HFFc6 (cell line): ENCODE measurements at places on chromosomes 2 and 18. TPM values are rescaled to one million over a fixed set of nuclear protein-coding genes. Genes with fewer than 3 reads are reported as not detected.

- no peaks in the 10 kb centered on the region for H3K4me1 ChIP-seq
- peaks cover 30% of the 10 kb centered on the region for H3K27me3 ChIP-seq
- H3K4me3 ChIP-seq = no peak overlapping the region
- DNase-seq = no peak
- no peaks in the 10 kb centered on the region for H3K36me3 ChIP-seq
- H3K27ac ChIP-seq = no peak overlapping the region
These were observed 256.4 kb downstream of the SP3 start for GRCh38 chr2:173708806-173709205.

GRCh38 chr18:21997207-21998143 lies 171.9 kb upstream of the GATA6 start:
- DNase-seq = peak; percentile 10
- H3K27me3 ChIP-seq = peaks cover 27% of the 10 kb centered on the region
- H3K4me3 ChIP-seq = no peak overlapping the region; the same call in 1 of the 2 replicates
- H3K36me3 ChIP-seq = no peaks in the 10 kb centered on the region
- no peak overlapping the region for H3K27ac ChIP-seq

GRCh38 chr2:142131010-142131669 lies at the start of gene LRP1B:
Gene LRP1B, minus strand, starts transcription at chr2:142131016. Its CDS starts 287 bp downstream, at chr2:142130729.
- H3K4me3 ChIP-seq = peak within 1 kb of the TSS; percentile 92
- H3K27me3 ChIP-seq = peaks cover 8% of the 10 kb centered on the region
- no peaks in the 10 kb centered on the region for H3K36me3 ChIP-seq

- H3K36me3 ChIP-seq = peaks cover 9% of the 10 kb centered on the region
- H3K27me3 ChIP-seq = peaks cover 2% of the 10 kb centered on the region; the same call in 1 of the 2 replicates
- H3K4me3 ChIP-seq = no peak overlapping the region
- no peak for DNase-seq
These were observed 107.3 kb upstream of the CYP26B1 start for GRCh38 chr2:72254831-72255451.

Gene INO80B
- 21.3 to 27.7 TPM (median 23.6 TPM) in 3 replicates for total RNA-seq

Gene KCNIP3
- 0.60 to 3.0 TPM (median 2.0 TPM) in 3 replicates for total RNA-seq

DNA sequence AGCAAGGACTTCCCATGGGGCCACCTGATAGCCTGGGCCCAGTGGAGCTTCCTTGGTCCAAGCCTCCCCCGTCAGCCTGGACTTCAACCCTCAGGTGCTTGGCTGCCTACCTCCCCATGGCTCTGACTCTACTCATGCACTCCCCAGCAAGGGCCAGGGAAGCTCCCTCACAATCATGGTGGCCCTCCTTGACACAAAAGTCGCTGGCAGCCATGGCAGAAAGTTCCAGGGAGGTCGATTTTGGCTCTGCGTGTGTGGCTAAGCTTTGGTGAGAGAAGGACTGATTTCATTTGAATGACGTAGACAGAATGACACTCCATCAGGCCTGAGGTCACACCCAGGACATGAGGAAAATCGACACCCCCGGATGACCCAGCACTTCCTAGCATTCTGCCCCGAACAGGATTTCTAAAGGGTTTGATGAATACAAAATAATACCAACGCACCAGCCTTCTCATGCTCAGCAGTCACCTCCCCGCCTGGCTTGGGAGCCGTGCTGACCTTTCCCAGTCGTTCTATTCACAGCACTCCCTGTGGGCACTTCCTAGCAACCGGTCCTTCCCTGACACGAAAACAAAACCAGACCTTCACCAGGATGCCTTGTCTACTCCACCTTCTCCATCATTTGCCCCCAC lies 52.7 kb downstream of the LBH start:
- H3K27ac ChIP-seq = no peak overlapping the region
- no peaks in the 10 kb centered on the region for H3K36me3 ChIP-seq
- peaks cover 5% of the 10 kb centered on the region for H3K27me3 ChIP-seq
- peaks cover 31% of the 10 kb centered on the region for H3K4me1 ChIP-seq

DNA sequence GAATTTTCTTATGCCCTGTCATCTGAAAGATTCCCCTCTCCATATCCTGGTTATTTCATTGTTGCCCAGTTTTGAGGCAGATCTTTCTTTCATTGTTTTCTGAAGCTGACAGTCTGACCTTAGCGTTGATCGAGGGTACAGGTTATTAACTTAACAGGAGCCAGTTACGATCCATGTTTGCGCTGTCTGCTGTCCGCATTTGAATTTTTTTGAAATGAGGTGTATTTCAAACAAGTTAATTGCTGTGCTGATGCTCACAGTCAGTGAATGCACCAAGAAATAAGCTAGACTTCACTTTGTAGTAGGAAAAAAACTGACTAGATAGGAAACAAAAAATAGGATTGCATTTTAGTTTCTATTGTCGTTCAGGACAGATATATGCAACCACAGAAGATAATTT lies 34.8 kb upstream of the SPAG16 start:
- H3K36me3 ChIP-seq = no peaks in the 10 kb centered on the region
- H3K27ac ChIP-seq = 0 out of 2 replicates have a peak overlapping the region, but pooled peaks have one; percentile 2
- peaks cover 31% of the 10 kb centered on the region for H3K4me1 ChIP-seq
- H3K27me3 ChIP-seq = peaks cover 2% of the 10 kb centered on the region; the same call in 1 of the 2 replicates

Gene TXNDC2
- 0.18 TPM in 2 of 3 replicates, not detected in the other for total RNA-seq

DNA sequence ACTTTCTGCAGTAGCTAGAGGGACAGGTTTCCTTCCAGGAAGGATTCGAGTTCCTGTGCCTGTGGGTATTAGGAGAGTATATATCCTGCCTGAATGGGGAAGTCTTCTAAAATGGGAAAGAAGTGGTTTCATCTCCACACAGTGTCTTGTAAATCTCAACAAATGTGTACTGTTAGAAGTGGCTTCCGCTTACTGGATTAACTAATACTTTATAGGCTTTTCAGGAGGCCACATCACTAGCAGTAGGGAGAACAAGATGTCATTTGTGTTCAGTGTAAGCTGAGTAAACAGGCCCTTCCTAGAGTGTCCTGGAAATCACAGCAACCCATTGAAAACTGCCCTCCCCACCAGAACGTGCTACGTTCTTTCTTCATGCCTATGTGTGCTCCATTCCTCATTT lies 12.5 kb upstream of the POLR1B start:
- no peaks in the 10 kb centered on the region for H3K27me3 ChIP-seq
- no peak overlapping the region for H3K27ac ChIP-seq
- DNase-seq = no peak
- H3K4me1 ChIP-seq = no peaks in the 10 kb centered on the region

Gene ARHGAP15
- not detected in 2 replicates for total RNA-seq

DNA sequence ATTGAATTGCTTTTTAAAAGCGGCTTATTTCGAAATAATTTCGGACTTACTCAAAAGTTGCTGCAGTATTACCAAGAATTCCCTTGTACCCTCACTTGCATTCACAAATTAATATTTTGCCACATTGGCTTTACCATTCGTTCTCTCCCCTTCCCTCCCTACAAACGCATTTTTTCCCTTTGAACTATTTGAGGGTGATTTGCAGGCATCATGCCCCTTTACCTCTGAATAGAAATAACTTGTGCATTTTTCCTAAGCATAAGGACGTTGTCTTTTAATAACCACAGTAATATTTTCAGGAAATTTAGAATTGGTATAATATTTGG lies 608 bp downstream of the CCDC138 start:
- H3K4me1 ChIP-seq = peaks cover 24% of the 10 kb centered on the region
- peaks cover 7% of the 10 kb centered on the region for H3K36me3 ChIP-seq
- H3K27ac ChIP-seq = peak overlapping the region; percentile 65

DNA sequence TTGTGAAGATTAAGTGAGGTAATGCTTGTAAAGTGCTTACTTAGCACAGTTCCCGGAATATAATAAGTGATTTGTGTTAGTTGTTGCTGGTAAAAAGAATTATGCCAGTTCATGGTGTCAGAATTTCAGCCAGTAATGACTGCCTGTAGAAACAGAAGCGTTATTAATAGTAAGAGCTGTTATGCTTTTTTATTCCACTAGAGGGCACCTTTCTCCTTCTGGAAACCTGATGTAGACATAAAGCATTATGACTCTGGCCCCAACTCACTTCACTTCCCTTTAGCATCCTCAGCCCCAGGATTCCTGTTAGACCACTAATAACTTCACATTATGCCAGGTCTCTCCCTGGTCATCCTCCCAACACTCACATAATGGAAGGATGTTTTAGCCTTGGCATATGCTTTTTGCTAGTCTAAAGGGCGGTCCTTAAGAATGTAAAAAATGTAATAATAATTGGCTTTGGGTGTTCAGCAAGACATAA lies 34.9 kb downstream of the C18orf54 start:
- DNase-seq = peak; percentile 67
- peaks cover 25% of the 10 kb centered on the region for H3K4me1 ChIP-seq
- H3K4me3 ChIP-seq = no peak overlapping the region
- no peak overlapping the region for H3K27ac ChIP-seq
- no peaks in the 10 kb centered on the region; the same call in 1 of the 2 replicates for H3K27me3 ChIP-seq

Gene IL36RN
- total RNA-seq = not detected in 3 replicates
